ENCODE measurements at places on chromosomes 5 and 9.

- DNase-seq = peak; percentile 61
These were observed at the start of gene RXRA for GRCh38 chr9:134325813-134326723. RXRA (plus strand) TSS chr9:134326455; CDS start chr9:134326632, 177 bp downstream.

GRCh38 chr9:130860458-130861316 is 25.6 kb downstream of the ABL1 start:
- DNase-seq = peak; percentile 17

- no peak for DNase-seq
These were observed 4.3 kb downstream of the ANXA6 start for GRCh38 chr5:151153300-151153699.

- peak; percentile 73 for DNase-seq
These were observed 312.5 kb downstream of the ACTL7B start for GRCh38 chr9:108543251-108543778.

Measured in inflammatory macrophage (primary cell).